SK-N-SH (cell line): ENCODE measurements at places on chromosomes 5 and 9.

DNA sequence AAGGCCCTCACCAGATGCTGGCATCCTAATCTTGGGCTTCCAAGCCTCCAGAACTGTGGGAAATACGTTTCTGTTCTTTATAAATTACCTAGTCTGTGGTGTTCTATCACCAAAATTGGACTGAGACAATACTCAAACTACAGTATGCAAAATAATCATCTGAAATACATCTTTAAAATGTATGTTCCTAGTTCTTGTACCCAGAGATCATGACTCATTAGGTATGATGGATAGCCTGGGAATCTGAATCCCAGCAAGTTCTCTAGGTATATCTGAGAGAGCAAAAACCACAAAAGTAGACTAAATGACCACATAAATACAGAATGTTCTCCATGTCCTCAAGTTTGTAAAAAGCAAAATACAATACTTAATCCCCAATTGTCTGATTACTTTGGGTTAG is 166.3 kb downstream of the YIPF5 start:
- no peak for DNase-seq

GRCh38 chr9:124222918-124223720 is 34.6 kb upstream of the NEK6 start:
- DNase-seq = no peak

DNA sequence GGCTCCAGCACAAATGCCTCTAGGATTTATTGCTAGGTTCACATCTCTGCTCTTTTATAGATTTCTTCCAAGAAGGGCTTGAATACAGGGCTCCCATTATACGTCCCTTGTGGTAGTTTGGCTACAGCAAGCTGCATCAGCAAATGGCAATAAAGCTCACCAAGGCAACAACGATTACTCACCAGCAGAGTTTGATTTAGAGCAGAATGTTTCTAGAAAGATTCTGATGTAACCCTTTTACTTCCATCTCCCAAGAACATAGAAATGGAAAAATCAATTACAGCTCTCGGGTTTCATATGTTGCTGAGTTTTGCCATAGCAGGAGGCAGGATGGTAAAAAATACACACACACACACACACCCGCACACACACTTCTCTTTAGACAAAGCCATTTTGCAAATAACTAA is 124.2 kb upstream of the TNPO1 start:
- DNase-seq = no peak

GRCh38 chr5:81554647-81555046 is 160.7 kb upstream of the ACOT12 start:
- DNase-seq = peak; percentile 46

GRCh38 chr5:139482050-139482889 is at the start of gene STING1:
STING1 (minus strand) TSS chr5:139482758; CDS start chr5:139481704, 1,054 bp downstream.
- peak; percentile 66 for DNase-seq
